Substantia nigra (tissue), 51 donors: ENCODE measurements at places on chromosomes 1 and 21.

GRCh38 chr1:212351588-212352362 is 62.9 kb downstream of the PACC1 start:
- no peak for DNase-seq

DNA sequence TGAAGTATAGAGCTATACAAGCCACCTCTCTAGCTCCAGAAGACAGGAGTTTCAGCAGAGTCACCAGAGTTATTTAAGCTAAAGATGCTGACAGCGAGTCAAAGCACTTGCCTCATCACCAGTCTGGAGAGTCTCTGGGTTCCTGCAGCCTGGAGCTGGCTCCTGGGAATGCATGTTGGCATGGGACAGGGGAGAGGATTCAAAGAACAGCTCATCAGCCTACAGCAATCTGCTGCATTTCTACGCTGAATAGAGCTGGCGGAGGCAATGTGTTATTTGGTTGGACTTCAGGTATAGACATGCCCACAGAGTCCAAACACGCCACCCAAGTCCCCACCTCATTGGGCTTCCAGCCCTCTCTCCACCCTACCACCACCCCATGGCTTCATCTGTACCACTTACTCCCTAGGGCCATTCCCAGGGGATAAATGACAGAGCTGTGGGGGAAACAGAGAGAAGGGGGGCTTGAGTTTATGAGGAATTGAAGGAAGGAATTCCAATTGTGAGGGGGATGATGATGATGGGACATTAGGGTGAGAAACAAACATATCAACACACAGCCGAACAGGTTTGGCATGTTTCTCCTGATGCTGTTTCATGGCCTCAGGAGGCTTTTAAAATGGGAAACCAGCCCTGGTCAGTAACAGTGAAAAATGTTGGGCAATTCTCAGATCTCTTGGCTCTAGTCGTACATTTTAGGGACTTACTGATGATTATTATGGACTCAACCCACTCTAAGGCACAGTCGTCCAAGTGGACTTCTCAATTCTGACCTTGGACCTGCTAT is 58.4 kb downstream of the PLEKHA6 start:
- DNase-seq: no peak

- DNase-seq: no peak
Observed at GRCh38 chr1:7279769-7280168, 491.3 kb upstream of the VAMP3 start.

DNA sequence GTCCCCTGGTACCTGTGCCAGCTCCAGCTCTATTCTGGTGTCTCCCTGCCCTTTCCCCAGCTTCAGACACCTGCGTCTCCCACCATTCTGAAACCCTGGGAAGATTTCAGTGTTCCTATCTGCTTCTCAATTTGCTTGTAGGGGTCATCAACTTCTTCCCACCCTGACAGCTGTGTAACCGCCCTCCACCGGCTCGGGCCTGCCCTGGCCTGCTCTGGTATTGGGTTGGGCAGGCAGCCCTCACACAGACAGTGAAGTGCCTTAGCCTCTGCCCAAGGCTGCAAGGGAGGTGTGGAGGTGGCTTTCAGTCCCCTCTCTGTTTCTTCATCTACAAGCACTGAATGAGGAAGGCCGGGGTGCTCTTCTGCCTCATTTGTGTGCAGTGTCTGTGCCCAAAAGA is 97.2 kb downstream of the LAMC2 start:
- no peak for DNase-seq

DNA sequence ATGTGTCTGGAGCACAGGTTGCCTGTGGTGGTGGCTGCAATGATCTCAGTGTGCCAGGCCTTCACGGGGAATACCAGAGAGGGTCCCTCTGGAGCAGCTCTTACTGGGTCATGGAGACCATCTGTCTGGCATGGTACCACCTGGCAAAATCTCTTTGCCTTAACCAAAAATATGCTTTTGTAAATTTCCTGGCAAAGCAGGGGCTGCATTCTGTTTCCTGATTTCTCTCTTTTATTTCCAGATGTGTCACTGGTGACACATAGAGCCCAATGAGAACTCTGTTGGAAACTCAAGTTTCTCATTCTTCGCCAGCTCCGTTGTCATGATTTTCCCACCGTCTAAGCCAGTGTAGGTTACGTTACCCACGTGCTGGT is 136.5 kb downstream of the FGGY start:
- no peak for DNase-seq

- DNase-seq: no peak
Observed at GRCh38 chr1:114468710-114469468, 42.1 kb downstream of the TRIM33 start.

- DNase-seq: no peak
Observed at GRCh38 chr1:165057956-165058355, 298.6 kb downstream of the LMX1A start.

DNA sequence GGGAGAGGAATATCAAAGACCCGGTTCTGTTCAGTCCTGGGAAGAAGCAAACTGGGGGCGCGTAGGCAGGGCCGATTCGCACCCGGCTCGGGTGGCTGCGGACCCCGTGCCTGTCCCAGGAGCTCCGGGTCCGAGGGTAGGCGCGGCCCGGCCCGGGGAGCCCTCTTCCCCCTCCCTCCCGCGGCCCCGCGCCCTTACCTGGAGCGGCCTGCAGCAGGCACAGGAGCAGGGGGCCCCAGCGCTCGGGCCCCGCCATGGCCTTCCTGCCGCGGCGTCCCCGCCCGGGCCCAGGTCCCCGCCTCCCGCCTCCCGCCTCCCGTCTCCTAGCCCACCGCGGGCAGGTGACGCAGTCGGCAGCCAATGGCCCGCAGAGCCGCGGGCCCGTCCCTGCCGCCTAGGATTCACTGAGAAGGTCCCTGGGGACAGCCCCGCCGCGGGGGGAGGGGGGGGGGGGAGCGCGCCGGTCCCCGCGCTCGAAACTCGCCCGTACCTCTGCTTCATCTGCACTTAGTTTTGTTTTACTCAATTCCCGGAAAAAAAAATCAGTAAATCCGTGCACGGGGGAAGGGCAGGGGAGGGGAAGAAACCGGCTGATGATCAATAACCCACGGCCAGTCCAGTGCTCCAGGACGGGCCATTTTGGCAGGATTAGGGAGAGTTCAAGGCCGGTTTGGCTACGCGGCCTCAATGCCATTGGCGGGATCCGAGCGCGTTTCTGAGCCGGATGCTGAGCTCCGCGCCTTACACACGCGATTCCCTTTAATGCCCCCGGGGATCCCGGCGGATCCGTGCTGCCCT is at the start of gene IFNLR1:
Gene IFNLR1 (minus strand): TSS at position 297 of the 798 bp plus-strand sequence. CDS start 41 bp downstream, at position 256.
- no peak for DNase-seq

DNA sequence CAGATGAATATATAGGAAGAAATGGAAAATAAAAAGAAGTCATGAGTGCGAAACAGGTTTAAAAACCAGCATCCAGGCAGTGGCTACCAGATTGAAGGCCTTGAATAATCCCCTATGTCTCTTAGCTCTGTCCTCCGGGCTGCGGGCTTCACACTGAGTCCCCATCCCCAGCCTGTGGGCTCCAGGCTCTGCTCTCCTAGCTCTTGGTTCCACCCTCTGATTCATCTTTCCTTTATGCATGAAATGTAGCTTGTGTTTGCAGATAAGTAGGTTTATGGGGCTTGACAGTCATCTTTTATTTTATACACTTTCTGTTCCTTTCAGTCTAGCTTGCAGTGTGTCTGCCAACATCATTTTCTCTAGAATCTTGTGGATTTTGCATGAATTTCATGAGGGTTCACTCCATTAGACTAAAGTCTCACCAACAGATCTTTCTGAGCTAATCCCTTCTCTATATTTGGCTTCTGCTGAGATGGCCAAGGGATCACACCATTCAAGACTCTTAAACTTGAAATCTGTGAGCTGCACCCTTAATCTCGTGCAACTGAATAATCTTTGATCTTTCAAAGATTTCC is 174.5 kb downstream of the PLPPR4 start:
- no peak for DNase-seq

DNA sequence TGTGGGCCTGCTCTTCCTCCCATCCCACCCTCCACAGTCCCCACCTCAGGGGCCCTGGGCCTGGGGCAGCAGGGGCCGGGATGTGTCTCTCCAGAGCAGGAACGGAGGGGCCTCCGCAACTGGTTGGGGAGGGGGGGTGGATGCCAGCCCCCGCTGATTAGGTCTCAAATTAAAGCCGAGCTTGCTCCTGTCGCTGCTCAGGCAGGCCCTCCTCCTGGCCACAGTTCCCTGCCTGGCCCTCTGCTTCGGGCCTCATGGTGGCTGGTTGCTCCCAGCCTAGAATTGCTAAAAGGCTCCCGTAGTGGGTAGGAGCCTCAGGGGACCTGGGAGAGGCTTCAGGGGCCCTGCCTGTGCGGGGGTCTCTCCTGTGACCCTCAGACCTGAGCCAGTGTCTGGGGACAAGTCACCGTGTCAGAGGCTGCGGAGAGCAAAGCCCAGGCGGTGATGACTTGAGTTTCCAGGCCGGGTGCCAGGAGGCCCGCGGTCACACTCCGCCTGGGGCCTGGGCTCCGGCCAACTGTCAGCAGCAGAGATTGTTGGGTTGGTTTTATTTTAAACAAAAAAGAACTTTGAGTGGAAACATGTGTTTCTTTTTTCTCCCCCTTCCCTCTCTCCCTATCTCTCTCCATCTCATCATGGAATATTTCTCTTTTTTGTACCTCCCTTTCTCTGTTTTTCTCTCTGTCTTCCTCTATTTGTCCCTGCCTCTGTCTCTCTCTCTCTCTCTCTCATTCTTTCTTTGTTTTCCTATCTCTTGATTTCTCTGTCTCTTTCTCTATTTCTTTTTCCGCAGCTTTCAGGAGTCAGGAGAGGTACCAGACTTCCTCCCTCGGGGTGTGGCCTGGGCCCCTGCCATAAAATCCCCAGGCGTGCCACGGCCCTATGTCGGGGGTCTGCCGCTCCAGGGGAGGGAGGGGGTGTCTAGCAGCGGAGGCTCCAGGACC is 20.0 kb upstream of the EPHA2 start:
- DNase-seq: peak; percentile 50

DNA sequence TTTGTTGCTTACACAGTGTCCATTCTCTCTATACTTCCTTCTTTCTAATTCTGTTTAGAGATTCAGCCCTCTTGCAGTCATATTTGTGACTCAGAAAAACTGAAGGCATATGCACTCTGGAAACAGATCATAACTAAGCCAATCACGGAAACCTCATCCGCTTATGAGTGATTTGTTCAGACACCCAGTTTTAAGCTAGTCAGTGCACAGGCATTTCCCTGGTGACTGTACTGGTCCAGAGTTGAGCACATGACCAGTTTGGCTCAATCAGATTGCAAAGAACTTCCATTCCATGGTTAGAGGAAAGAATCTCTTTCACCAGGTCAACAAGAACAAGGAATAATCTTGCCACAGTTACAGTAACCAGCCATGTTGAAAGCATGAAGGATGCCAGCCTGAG is 69.2 kb upstream of the SGIP1 start:
- DNase-seq: no peak

DNA sequence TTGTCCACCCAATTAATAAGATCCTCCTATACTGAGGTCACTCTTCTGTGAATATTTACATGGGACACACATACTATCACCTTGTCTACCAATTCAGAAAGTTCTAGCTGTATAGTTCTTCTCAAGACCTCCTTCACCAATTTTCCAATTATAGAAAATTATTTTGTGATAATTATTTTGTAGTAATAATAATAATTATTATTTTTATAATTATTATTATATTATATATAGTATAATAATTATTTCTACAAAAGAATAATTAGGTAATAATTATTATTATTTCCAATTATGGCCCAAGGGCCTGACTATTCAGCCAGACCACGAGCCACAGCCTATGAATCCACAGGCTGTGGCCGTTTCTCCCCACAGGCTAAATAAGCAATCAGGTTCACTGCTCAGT is 164.1 kb upstream of the IGSF21 start:
- DNase-seq: no peak

DNA sequence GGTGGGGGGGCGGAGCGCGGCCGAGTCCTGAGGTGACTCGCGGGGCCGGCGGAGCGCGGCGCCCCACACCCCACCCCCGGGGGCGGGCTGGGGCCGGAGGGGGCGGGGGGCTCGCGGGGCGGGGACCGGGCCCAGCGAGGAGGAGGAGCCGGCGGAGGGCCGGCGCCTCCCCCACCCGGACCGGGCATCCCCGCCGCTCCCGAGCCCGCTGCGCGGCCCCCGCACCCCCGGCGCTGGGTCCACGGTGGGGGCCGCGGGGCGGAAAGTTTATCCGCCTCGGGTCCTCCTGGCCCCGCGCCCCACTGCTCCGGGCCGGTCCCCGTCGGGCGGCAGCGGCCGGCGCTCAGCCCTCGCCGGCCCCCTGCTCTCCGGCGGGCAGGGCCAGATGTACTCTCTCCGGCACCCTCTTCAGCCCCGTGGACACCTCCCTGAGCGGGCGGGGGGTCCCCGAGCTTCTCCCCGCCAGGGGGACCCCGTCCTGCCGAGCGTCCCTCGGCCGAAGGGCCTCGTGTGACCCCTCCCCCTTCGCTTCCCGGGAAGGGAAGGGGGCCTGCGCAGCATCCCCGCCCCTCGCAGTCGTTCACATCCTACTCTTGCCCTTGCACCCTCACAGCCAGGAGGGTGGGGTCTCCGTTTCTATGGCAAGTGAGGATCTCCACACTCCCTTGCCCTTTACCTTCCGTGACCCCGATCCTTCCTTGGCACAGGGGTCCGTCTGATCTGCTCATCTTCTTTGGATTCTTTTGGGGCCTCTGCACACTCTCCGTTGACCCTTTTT is 663 bp downstream of the CAMTA1 start:
- DNase-seq: no peak

DNA sequence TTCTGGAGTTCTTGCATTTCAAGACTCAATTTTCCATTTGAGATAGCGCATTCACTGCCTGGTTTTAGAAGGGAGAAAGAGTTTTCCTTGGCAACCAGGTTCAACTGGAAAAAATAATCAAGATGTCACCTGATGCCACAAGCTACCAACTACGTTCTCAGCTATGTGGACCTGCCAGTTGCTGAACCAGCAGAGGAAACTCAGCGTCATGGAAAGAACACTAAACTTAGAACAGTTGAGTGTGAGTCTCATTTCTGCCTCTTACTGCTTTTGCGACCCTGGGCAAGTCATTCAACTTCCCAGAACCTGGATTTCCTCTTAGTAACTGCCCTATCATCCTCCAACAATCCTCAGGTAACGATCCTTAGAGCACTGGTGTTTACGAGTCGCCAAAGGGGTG is 373.0 kb upstream of the ESRRG start:
- no peak for DNase-seq

- DNase-seq: no peak
Observed at GRCh38 chr1:222171005-222171404, 376.9 kb downstream of the HHIPL2 start.

DNA sequence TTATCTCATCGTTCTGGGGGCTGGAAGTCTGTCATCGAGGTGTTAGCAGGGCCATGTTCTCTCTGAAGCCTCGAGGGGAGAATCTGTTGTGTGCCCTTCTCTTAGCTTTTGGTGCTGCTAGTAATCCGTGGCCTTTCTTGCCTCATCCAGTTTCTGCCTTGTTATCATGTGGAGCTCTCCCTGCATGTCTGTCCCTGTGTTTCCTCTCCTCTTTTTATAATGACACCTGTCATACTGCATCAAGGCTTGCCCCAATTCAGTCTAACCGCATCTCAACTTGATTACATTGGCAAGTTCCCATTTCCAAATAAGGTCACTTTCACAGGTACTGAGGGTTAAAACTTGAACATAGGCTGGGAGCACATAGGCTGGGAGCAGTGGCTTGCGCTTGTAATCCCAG is 82.6 kb upstream of the CNIH3 start:
- no peak for DNase-seq

GRCh38 chr1:174964261-174964971 is 35.3 kb upstream of the CACYBP start:
- no peak for DNase-seq

- DNase-seq: no peak
Observed at GRCh38 chr1:116842654-116843053, 67.1 kb upstream of the PTGFRN start.

GRCh38 chr1:40563266-40563665 is 31.8 kb downstream of the ZNF684 start:
- no peak for DNase-seq

GRCh38 chr1:202357506-202357905 is 9.0 kb downstream of the PPP1R12B start:
- no peak for DNase-seq

GRCh38 chr1:171901245-171901644 is 59.9 kb downstream of the DNM3 start:
- DNase-seq: no peak
